ENCODE measurements at places on chromosomes 5 and 9.
A peak's percentile ranks its signal among the peaks of the same experiment; 100 is the strongest.

GRCh38 chr5:128772356-128772755, 192.9 kb upstream of the SLC27A6 start:
- no peak for DNase-seq

- no peak for DNase-seq
Observed at GRCh38 chr9:135849181-135849580, 58.2 kb downstream of the CAMSAP1 start.

GRCh38 chr9:93064392-93065134, 6.1 kb downstream of the SUSD3 start:
- no peak for DNase-seq

- no peak for DNase-seq
Observed at GRCh38 chr9:82599336-82599949, 463.5 kb downstream of the RASEF start.

GRCh38 chr5:98772415-98773213, 849 bp upstream of the RGMB start:
- DNase-seq, result peak; percentile 74

- no peak for DNase-seq
Observed at GRCh38 chr5:141703133-141703561, 21.1 kb upstream of the ARAP3 start.

DNA sequence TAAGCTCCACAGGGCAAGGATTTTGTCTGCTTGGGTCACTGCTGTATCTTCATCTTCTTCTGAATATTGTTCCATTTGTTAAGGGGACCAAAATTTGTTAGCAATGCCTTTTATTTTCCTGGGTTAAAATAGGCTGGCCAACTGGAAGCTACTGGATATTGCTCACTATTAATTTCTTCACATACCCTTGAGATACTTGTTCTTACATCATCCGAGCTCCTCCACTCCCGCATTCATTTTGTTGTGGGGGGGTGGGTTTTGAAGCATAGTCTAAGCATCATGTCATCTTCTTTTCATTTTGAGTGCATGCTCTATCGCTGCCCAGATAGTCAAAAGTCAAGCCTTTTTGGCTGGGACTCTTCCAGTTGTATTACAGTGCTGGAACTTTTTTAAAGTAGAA, 42.5 kb upstream of the PIK3R1 start:
- no peak for DNase-seq

GRCh38 chr5:6399980-6400910, 21.9 kb upstream of the MED10 start:
- DNase-seq, result peak; percentile 69

DNA sequence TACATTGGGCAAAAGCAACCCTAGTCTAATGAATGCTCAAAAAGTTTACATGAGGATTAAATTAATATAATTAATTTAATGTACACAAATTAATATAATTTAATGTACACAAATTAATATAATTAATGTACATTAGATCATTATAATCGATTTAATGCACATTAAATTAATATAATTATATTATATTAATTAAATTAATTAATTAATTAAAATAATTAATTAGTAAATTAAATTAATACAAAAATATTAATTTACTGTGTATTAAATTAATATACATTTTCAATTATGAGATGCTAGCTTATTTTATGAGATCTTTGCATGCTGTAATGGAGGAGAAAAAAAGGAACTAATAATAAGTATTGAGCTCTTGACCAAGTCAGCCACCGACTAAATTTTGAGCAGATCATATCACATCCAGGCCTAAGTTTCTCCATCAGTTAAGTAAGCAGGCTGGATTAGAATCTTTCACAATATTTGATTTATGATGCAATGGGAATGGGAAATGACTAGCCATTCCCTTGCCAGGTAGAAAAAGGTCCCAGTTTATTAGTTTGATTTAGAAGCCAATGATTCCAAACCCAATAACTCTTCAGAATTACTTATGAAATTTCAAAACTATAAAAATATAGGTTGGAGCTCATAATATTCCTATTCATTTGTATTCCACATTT, 533.4 kb upstream of the GRIA1 start:
- DNase-seq, result no peak

DNA sequence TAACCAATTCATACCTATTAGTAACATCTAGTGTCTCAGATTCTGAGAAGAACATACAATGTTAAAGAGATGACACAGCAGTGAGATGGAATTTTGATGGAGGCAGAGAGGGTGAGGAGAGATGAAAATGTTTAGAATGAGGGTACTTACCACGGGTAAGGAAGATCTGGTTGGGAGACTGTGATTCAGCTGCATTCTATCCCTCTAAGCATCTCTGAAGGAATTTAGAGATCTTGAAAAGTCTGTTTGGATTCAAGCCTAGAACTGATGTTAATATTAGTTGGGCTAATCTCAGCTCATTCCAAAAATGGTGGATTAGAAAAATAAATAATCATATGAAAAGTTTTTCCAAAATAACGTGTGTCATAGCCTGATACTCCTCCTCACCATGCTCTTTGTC, 191.5 kb upstream of the CLINT1 start:
- DNase-seq, result peak; percentile 21

DNA sequence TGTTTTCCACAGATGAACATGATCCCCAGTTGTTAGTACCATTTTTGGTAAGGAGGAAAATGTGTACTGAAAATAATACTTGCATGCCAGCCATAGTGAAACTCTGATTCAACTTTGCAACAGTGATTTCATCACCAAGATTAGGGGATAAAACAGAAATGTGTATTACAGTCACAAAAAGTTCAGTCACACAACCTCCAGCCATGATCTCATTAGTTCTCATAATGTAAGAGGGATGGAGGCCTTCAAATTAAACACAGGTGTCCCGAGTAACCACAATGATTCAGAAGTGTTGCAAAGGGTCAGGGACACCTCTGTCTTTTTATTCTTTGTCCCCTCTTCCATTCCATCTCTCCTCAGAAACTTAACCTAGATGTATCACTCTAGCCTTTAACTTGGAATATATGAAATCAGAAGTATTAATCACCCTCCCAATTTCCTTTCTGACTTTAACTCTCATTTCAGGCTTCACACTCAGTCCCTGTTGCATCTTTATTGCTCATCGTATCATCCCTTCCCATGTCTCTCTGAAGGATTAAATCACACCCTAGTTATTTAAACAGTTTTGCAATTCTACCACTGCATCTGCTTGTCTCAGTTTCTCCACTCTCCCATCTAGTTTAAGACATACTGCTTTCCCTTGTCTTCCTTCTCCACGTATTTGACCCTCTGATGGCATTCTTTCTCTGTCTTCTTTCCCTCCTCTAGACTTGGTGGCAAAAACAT, 291.2 kb downstream of the ADAMTS6 start:
- peak; percentile 73 for DNase-seq

DNA sequence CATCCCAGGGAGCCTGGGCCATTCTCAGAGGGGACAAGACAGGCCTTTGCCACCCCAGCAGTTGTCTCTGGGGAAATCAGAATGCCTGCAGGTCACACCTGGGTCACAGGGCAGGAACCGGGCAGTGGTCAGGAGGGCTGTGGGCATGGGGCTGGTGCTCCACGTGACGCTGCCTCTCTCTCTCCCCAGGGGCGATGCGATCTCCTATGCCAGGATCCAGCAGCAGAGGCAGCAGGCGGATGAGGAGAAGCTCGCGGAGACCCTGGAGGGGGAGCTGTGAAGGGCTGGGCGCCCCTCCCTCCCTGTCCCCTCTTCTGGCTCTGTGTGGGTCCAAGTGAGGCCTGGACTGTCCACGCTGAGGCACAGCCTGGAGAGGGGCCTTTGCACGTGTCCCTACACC, 8.6 kb downstream of the CACFD1 start:
- no peak for DNase-seq

DNA sequence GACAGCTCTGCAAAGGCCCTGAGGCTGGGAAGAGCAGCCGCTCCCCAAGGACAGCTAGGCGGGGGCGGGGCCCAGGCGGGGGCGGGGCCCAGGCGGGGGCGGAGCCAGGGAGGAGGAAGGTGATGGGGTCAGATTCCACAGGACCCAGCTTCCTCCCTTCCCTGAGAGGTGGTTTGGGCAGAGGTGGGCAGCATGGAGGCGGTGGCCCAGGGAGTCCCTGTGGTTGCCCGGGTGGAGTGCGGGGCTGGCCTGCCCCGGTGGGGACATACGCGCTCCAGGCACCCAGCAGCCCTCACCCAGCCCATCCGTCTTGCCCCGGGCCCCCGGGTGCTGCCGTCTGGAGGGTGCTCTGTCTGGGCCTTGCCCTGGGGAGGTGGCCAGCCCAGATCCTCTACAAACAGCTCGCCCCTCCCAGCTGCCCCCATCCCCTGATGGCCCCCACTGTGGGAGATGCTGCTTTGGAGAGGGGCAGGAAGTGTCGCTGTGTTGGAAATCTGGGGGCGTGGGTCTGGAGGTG, 11.0 kb upstream of the RNU6ATAC start:
- DNase-seq, result peak; percentile 62

DNA sequence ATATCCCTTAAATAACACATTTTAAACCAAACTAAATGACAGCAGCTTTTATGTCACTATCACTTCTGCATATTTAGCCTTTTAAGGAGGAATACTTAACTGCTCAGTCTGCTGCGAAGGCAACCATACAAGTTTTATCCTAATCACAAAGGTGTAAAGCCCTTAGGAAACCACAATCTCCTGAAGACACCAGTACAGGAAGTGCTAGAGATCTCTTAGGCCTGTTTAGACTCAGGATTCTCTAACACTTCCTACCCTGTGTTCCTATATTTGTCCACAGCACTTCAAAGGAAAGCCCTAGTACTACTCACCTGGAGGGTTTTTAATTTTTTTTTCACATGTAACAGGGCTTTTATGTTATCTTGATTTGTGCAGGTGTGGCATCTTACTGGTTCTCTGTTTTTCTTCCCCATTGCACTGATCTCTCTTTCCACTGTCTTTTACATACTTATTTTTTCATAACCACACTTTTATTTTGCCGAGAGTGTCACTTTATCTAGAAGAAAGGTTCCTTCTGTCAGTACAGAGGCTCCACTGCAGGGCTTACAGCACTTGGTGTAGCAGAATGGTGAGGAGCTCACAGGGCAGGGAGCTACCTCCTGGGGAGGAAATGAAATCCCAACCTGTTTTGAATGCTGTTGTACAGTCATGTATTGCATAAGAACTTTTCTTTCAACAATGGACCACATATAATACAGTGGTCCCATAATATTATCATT, 1060.6 kb upstream of the ACO1 start:
- DNase-seq, result no peak
